Activated CD4-positive, alpha-beta T cell treated with anti-CD3 and anti-CD28 coated beads for 4 hours (primary cell): ENCODE measurements at places on chromosomes 7 and 10.

- DNase-seq = no peak
Observed at GRCh38 chr10:129517680-129518057, 50.6 kb downstream of the MGMT start.

DNA sequence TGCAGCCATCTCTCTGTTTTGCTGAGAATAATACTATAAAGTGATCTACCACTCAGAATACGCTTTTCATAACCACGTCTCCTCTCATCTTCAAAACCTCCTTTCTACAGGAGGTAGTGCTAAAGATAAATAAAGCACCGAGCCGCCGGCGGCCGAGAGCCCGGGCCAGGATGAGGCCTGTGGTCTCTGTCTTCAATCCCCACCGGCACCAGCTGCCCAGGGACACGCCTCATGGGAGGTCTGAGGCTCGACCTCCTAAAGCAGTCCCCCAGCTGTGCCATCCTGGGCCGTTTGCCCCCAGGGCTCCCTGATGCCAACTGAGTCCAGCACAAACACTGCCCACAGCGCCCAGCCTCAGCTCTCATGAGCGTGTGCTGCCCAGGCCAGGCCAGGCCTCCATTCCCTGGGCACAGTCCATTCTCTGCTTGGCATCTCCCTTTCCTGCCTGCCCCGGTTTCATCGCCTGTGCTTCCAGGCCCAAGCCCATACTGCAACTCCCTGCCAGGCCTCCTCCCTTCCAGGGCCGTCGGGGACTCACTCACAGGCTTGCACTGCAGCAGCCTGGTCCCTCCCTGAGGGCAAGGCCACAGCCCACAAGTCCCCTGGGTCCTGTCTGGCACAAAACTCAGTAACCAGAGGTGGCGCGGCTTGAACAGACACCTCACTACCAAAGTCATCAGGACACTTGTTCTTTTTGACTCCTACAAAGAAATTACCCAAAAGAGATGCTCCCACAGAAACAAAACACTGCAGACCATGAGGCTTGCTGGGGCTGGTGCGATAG lies 2.5 kb downstream of the INTS1 start:
- no peak for DNase-seq

- DNase-seq = no peak
Observed at GRCh38 chr10:102538811-102539210, 35.0 kb downstream of the SUFU start.

GRCh38 chr7:54995610-54996363 lies 23.0 kb upstream of the EGFR start:
- peak; percentile 27 for DNase-seq
